LoVo (cell line): ENCODE measurements at places on chromosomes 7 and 10.

GRCh38 chr10:34698979-34699378, 116.1 kb downstream of the PARD3 start:
- DNase-seq, result peak; percentile 70

DNA sequence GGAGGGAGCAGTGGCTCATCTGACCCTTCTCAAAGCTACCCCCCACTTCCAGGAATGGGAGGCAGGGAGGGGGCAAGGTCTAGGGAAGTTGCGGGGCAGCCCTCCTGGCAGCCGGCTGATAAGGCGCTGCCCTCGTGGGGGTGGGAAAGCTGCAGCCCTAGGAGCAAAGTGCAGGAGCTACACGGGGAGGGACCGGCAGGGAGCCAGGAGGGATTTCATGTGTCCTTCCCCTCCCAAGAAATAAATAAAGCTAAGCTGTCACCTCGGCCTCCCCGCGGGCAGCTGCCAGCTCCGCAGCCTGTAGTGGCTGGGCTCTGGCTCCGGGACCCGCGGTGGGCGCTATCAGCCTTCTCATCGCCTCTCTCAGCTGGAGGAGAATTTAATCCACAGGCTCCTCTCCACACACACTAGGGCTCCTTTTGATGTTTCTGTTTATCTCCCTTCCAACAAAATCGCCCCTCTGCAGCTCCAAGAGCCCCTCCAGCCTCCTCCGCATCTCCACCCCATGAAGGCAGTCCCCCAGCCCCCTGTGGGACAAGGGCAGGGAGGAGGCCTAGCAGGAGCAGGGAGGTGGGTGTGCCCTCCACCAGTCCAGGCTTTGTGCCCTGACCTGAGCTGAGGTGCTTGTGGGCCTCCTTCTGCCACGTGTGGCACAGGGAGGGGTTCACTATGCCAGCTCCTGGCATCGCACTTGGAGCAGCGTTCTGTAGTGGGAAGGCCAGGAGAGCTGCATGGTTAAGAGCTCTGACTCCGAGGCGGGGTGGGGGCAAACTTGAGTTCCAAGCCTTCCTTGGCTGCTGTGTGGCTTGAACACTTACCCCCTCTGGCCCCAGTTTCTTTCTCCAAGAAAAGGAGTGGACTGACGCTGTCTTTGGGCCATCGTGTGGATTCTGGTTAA, 80.5 kb downstream of the C10orf105 start:
- peak; percentile 19 for DNase-seq

DNA sequence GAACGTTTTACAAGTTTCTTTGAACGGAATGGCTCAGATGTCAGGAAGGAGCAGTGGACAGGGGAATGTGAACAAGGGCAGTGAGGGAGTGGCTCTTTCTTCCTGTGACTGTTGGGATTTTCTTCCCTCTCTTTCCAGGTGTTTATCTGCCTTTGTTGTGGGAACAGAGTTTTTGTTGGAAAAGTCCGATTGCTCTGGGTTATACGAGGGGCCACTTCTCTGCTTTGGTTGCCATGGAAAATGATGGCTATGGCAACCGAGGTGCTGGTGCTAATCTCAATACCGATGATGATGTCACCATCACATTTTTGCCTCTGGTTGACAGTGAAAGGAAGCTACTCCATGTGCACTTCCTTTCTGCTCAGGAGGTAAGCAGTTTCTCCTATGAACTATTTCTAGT, 41.4 kb downstream of the ZRANB1 start:
- DNase-seq, result no peak

GRCh38 chr7:24978843-24979469, 1.0 kb downstream of the OSBPL3 start:
- peak; percentile 32 for DNase-seq

DNA sequence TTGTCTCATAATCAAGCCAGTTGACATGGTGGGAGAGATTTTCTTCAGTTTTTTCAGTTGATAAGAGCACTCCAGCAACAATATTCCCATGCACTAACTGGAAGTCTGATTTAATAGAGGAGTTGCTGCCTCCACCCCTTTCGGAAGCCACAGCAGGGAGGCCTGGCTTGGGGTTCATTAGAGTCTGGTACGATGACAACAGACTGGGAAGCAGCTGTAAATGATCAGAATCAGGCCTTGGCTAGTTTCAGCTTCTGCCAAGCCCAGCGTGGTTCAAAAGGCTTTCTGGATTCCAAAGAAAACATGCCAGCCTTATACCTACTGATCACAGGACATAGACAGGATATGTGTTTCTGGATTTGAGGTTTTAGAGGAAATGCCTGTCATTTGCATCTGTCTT, 274.0 kb downstream of the CSTF2T start:
- no peak for DNase-seq

DNA sequence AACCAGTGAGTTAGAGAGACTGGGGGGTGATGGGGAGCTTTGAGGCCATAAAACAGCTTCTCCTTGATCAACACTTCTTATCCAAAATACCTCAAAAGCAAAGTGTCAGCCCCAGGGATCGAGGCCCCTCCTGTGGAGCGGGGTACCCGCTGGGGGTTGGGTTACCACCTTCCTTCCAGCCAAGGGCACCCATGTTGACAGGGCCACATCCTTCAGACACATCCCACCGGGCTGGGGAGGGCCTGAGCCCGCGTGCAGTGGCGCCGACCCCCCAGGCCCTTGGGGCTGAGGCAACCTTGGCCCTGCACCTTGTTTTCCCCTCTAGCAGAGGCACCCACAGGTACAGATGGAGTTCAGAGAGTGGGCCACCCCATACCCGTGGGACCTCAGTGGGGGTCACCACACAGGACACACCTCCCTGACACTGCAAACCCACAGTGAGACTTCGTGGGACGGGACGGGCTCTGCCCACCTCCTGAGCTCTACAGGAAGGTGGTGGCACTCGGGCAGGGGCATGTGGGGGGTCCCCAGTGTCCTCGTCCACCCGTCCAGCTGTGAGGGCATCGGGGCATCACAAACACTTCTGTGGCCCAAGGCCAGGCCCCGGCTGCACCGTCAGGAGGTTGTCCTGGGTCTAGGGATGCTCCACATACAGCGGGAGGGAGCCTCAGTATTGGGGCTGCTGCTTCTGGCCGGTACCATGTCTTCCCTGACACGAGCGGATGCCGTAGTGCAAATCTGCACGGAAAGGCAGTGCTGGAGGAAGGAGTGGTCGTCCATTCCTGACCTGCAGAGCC, 10.7 kb downstream of the DPYSL4 start:
- no peak for DNase-seq

DNA sequence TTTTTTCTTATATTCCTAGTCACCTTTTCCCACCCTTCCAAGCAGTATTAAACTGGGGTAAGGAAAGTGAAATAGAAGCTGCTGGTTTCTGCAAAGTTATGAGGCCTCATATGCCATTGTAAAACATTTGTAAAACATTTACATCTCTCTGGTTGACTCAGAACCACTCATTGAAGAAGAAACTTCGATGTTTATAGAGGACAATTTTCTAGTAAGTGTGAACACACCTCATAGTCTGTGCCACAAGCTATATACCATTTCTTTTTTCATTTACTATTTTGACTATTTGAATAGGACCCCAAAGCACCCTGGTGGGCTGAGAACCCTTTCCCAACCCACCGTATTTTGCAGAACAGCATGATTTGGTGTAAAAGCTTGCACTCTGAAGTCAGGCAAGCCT, 12.9 kb upstream of the ITGB1 start:
- DNase-seq, result no peak

GRCh38 chr10:60086421-60086820, 180.1 kb upstream of the CCDC6 start:
- no peak for DNase-seq

DNA sequence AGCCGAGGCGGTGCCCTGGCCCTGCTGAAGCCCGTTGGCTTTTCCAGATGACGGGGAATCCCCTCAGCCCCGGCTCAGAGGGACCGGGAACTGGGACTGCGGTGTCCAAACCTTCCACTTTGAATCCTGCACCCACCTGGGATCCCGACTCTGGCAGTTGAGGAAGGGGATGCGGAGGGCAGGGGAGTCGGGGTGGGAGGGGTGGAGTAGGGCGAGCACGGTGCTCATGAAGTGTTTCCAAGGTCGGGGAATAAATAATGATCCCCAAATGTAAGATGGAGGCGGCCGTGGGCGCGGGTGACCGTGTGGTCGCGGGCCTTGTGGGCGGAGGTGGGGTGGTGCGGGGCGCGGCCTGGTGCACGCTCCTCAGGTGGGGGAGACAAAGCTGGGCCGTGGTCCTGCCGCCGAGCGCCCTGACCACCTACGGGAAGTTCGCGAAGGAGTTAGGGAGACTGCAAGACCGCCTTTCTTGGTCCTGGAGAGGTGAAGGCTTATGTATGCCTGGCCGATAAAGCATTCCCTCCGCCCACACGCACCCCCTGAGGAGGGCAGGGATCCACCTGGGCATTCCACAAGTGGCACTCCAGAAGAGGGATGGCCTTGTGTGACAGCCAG, 1.4 kb downstream of the MTURN start:
- DNase-seq, result no peak

DNA sequence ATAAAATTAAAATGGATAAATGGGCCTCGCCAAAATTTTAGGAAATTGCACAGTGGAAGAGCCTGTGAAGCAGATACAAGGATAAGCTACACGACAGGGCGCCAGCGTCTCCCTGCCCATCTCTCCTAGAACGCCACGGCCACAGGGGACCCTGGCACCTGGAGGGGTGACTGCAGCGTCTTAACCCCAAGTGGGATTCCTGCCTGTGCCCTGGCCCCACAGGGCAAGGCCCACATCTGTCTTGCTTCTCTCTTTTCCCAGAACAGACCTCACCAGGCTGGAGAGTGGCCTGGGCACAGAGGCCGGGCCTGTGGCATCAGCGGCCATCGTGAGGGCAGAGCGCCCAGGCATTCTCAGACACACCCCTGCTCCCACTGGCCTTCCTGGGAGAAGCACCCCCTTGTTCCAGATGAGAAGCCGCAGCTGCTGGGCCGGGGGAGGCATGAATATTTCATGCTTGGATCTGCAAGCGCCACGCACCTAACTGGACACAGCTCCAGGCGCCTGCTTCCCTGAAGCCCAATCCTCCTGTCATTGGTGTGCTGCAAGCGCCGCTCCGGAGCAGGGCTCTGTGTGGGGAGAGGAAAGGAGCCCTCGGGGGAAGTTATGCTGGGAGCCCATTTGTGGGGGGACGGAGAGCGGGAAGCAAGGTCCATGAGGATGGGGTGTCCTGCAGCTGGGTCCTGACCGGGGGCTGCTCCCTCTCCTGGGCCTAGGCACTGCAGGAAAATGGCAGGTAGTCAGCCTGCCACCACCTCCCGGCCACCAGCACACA, 153.5 kb downstream of the ELFN1 start:
- no peak for DNase-seq

- DNase-seq, result no peak
Measured at GRCh38 chr7:20079080-20079479, 138.1 kb downstream of the MACC1 start.

GRCh38 chr10:81200801-81201200, 663.1 kb downstream of the SH2D4B start:
- DNase-seq, result no peak

DNA sequence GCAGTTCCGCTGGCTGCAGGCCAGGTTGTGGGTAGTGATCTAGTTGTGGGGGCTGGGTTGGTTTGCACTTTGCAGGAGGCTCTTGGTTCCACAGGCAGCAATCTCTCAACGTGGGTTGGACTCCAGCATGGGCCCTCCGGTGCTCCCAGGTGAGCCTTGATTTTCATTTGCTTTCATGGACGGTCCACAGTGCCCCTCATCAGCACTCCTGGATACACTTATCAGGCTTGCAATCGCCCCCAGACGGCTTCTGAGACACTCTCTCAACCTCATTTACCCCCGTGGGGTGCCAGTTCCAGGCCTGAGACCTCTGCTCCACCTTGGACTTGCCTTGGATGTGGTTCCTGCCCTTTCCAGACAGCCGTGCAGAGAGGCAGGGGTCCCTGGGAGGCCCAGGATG, 31.3 kb upstream of the ZNF273 start:
- no peak for DNase-seq

DNA sequence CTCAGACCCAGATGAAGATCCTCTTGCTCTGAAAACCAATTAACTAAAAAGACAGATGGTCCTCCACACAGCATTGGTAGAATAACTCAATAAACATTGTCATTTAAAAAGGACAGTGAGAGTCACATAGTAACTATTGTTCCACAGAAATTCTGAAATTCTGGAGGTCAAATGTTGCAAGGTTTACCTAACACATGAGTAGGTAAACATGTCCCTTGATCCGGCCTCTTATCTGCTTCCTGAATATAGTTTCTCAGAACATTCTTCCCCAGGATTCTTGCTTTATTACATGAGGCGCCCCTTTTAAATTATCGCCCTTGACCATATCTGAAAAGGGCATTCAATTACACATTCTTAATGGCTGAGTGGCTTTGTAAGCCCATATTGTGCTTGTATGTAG, 270.7 kb downstream of the SEMA3D start:
- no peak for DNase-seq

GRCh38 chr10:124693801-124694416, 50.3 kb downstream of the FAM53B start:
- no peak for DNase-seq

GRCh38 chr10:68440898-68441297, 30.9 kb downstream of the DNA2 start:
- DNase-seq, result no peak

GRCh38 chr7:142776206-142776844, 5.6 kb downstream of the PRSS2 start:
- DNase-seq, result no peak

- DNase-seq, result no peak
Measured at GRCh38 chr7:155380976-155381851, 76.7 kb upstream of the EN2 start.

GRCh38 chr10:70319824-70320223, 36.0 kb upstream of the NPFFR1 start:
- DNase-seq, result no peak

GRCh38 chr7:157007470-157008066, 2.9 kb downstream of the MNX1 start:
- DNase-seq, result no peak

DNA sequence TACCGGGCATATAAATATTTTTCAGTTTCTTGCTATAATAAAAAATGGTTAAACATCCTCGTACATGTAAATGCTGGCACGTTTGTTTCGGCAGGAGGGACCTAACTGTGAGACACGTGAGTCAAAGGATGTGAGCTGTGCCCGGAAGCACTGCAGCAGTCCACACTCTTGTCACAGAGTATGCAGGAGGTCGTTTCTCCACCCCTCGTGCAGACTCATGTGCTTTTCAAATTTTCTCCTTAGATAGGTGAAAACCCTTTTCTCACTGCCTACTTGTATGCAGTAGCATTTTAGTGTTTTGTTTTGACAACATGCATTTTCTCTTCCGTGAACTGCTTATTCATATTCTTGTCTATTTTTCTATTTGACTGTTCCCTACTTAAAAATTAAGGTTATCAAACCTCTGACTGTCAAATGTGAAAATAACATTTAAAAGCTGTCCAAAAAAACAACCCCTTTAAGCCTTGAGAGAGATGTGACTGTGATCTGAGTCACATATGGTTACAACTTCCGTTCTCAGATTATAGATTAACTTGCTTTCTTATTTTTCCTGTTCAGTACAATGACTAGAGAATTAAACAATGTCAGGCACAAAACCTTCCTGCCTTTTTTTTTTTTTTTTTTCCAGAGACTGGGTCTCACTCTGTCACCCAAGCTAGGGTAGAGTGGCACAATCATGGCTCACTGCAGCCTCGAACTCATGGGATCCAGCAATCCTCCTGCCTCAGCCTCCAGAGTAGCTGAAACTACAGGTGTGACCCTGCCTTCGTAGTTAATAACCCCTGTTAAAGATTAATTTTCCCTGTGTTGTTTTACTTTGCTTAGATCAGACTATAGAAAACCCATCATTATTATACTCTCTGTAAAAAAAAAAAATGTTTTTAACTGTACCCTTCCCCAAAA, 45.1 kb downstream of the DPY19L1 start:
- DNase-seq, result peak; percentile 72

GRCh38 chr7:30971840-30972563, 8.2 kb downstream of the GHRHR start:
- no peak for DNase-seq

GRCh38 chr10:104274762-104275721, 6.1 kb downstream of the GSTO2 start:
- DNase-seq, result peak; percentile 77

- DNase-seq, result no peak
Measured at GRCh38 chr7:70156057-70156456, 557.8 kb downstream of the AUTS2 start.
